ENCODE measurements at places on chromosomes 1 and 21. TPM values are rescaled to one million over a fixed set of nuclear protein-coding genes. Genes with fewer than 3 reads are reported as not detected.

GRCh38 chr1:155006601-155007101, 4.0 kb downstream of the ZBTB7B start:
- DNase-seq = peak; percentile 39

GRCh38 chr1:60413091-60413490, 339.5 kb upstream of the C1orf87 start:
- no peak for DNase-seq

DNA sequence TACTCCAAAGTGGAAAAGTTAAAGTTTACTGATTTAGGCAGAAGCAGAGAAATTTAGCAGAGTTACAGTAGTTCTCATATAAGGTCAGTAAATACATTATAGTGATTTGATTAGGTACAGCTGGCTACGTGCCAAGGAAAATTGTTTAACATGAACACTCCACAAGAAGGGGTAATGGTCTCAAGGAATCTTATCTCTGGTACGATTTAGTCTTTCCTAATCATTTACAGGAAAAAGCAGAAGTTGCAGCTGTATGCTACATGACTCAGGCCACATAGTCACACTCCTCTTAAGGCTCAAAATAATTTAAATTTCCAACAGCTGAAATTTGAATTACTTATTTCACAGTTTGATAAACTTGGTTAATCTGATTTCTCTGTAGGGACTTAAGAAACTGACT, 36.9 kb upstream of the OR2B11 start:
- DNase-seq = no peak

GRCh38 chr1:60145771-60146170, 72.2 kb upstream of the C1orf87 start:
- DNase-seq = no peak

DNA sequence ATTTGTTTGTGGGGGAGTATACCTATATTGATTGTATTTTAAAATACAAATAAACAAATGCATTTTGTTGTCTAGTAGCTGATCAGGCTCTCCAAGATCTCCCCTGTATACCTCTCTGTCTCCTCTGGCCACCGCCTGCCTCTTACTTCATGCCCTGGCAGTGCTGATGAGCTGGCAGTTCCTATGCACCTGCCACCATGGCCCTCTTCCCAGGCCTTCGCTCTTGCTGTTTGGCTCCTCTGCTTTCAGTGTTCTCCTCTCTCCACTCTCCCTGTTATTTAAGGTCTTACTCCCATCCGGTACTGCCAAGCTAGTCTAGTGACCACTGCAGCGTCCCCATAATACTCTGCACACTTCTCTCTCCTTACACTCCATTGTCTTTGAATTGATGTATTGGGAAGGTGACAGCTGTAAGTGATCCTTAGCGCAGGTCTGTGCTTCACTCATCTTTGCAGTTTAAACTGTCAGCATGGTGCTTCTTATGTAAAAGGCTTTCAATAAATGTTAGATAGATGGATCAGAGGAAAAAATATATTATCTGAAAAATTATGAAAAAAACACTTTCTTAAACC, 88.1 kb upstream of the ATP1A1 start:
- DNase-seq = no peak

DNA sequence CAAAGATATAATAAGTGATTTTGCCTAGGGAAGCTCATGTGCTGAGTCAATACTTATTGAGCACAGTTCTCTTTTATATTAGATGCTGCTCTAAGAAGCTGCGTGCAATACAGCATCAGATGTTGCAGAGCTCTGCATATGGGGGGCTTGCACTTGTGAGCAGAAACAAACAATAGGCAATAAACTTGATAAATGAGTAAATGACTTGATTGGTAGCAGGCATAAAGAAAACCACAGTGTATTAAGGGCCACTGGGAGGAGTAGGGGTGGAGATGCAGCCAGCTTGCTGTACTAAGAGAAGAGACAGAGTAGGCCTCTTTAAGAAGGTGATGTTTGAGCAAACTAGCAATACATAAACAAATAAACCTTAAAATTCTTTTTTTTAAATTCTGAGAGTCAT, 598.5 kb upstream of the ADAMTS5 start:
- no peak for DNase-seq

GRCh38 chr1:201404722-201405483, 5.8 kb upstream of the LAD1 start:
- no peak for DNase-seq

- peak; percentile 28 for DNase-seq
These were observed 1.6 kb downstream of the LMO4 start for GRCh38 chr1:87330057-87330884.

- DNase-seq = no peak
These were observed 54.3 kb upstream of the C1orf198 start for GRCh38 chr1:230922620-230923019.

DNA sequence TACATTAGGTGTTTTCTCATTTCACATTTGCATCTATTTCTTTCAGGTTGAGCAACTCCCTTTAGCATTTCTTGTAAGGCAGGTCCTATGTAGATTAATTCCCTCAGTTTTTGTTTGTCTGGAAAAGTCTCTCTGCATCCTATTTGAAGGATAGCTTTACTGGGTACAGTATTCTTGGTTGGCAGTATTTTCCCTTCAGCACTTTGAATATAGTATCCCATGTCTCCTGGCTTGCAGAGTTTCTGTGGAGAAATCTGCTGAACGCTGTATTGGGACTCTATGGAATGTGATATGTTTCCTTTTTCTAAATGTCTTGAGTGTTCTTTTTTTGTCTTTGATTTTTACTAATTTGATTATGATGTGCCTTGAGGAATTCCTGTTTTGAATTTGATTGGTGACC, 28.9 kb upstream of the FAM163A start:
- no peak for DNase-seq

GRCh38 chr1:98005326-98006010, 84.6 kb upstream of the DPYD start:
- no peak for DNase-seq

DNA sequence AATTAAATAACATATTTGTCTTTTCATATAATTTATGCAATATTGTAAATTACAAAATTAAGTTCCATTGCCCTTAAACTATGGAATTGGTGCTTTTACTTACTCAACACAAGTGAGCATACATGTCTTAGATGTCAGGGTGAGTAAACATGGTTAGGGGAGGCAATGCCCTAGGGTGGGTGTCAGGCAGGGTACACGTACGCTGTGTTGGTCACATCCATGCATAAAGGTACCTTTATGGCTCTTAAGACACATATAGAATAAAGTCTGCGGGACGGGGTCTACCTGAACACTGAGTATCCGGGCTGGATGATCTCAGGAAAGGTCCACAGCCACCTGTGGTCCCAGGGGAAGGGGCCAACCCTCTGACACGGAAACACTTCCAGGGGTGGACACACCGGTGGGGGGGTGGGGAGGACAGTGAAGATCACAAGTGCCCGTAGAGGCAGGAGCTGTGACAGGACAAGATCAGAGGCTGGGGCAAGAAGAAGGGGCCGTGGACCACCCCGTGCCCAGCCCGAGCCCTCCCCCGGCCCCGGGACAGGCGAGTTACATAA, 720 bp downstream of the LIN9 start:
- DNase-seq = peak; percentile 13

GRCh38 chr1:201511396-201511940, 4.5 kb upstream of the CSRP1 start:
- no peak for DNase-seq

DNA sequence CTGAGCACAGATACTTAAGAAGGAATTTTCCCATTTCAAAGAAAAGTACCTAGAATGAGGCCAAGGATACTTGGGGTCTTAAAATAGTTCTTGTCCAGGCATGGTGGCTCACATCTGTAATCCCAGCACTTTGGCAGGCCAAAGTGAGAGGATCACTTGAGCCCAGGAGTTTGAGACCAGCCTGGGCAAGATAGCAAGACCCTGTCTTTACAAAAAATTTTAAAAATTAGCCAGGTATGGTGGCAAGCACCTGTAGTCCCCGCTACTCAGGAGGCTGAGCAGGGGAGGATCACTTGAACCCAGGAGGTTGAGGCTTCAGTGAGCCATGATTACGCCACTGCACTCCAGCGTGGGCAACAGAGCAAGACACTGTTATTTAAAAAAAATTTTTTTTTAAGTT, 29.0 kb downstream of the NFYC start:
- no peak for DNase-seq

DNA sequence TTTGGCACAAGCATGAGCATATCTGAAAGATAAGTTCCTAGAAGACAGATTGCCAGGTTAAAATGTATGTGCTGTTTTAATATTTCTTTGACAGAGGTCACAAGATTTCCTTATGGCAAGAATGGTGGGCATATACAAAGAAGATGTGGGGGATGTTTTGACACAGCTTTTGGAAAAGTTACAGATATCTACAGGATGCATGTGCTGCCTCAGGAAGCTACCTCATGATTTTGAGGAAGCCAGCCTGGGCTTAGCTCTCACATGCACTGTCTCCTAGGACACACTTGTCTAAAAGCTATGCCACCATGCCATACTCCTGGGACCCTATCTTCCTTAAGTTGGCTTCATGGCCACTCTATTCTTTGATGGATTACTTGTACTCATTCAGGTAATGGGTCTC, 99.9 kb downstream of the C1orf94 start:
- DNase-seq = no peak

DNA sequence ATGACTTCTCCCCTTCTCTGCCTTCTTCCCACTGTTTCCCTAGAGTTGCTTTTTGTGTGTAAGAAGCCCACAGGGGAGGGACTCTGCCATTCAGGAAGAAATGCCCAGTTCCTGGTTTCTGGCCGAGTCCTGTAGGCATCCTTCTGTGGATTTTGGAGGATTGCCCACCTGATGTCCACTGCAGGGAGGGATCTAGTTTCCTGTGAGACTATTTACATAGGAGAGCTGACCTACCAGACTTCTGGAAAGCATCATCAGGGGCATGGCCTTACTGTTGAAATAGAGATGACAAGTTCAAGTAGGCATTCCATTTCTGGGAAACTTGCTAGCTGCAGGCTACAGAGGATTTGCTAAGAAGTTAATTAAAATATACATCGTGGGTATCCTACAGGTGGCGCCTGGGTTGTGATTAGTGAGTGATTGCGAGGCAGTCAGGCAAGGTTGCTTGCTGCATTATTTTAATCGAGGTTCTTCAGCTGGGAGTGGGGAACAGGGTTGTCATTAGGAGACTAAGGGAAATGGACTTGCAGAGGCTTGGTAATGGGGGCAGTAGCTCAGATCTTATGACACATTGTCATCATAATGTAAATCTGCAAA, 148.7 kb downstream of the HHAT start:
- peak; percentile 45 for DNase-seq

DNA sequence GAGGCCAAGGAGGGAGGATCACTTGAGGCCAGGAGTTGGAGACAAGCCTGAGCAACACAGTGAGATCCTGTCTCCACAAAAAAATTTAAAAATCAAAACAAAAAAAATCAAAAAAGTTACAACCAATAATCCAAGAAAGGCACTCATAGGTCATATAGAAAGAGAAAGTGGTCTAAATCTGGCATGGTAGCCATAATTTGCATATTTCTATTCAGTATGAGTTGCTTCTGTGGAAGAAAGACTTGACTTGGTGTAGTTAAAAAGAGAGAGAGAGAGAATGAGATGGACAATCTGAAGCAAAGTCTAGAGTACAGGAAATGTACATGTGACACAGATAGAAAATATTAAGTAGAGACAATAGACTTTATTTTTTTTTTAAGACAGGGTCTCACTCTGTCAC, 22.5 kb downstream of the JMJD4 start:
- DNase-seq = no peak

DNA sequence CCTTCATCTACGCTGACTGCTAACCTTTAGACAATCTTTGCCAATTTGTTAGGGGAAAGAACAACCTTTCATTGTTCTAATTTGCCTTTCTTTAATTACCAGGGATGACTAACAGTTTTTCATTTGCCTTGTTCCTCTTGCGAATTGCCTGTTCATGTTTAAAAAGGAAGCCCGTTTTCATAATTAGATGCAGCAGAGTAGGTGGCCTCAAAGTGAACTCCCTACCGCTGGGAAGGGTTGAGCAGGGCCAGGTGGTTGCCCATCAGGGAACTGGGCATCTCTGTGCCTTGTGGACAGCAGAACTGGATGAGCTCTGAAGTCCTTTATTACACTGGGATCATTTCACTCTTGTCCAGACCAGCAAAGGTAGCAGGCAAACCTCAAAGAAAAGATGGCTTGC, 59.0 kb downstream of the HIVEP3 start:
- no peak for DNase-seq

DNA sequence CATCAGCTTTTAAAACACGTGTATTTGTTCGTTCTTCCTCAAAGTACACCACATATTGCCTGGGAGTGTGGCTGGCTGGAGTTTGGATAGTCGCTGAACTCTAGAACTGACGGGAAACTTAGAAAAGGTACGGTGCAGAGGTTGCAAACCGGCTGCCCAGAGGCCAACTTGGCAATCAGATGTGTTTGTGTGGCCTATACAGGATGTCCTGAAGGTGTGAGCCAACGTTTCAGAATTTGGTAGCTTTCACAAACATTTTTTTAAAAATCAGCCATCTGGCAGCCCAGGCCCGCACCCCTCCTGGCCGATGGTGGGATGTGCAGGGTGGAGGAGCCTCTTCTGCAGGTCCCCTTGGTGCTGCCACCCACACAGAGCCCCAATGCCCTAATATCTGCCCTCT, 73.6 kb upstream of the SLC25A33 start:
- DNase-seq = no peak

- DNase-seq = peak; percentile 100
These were observed 503.9 kb upstream of the USP24 start for GRCh38 chr1:55718758-55719671.

Gene ARHGAP30
- not detected for total RNA-seq

Gene FAM3B
- not detected for total RNA-seq

Gene OR6F1
- total RNA-seq = not detected

Gene SLC45A1
- 4.2 TPM for total RNA-seq

Gene C1QB
- not detected for total RNA-seq

Measured in LHCN-M2 (cell line).